ENCODE measurements at places on chromosomes 3 and 15.

DNA sequence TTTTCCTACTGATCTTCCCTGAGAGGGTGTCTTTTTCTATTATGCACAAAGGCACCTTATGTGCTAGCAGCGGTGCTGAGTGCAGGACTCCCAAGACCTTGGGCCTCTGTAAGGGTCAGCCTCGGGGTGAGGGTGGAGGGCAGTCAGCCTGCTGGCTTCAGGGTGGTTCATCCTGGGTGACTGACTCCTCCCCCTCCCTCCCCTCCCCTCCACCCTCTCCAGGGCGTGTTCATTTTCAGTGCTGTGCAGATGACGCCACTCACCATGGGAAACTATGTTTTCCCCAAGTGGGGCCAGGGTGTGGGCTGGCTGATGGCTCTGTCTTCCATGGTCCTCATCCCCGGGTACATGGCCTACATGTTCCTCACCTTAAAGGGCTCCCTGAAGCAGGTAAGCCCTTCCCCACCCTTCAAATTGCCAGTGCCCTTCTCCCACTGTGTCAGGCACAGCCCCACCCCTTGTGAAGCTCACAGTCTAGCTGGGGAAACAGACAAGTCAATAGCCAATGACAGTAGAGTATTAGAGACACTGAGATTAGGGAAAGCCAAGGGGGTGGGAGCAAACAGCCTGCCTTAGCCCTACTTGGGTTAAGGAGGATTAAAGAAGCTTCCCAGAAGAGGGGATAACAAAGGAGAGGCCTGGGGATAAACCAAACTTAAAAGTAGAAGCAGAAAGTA is 41.9 kb downstream of the SLC6A1 start:
- DNase-seq: no peak

GRCh38 chr15:79089331-79089889 is 1.2 kb downstream of the RASGRF1 start:
- peak; percentile 50 for DNase-seq

- peak; percentile 57 for DNase-seq
Observed at GRCh38 chr3:172061724-172062184, 22.4 kb downstream of the FNDC3B start.

DNA sequence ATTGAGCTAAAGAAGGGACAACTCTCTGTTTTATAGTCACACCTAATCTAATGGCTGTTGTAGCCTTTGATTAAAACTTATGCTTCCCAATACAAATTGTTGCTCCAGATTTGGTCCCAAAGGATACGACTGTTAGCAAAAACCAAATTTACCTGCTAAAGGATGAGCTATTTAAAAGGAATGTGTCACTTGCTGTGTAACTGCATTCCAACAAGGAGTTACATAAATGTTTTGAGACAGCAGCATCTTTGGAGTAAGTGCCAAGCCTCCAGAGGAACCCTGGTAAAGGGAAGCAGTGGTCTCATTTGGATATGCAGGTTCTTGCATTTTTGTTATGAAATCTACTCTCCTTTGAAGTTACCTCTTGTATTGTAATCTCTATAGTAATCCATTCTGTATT is 233.3 kb downstream of the THSD4 start:
- no peak for DNase-seq

DNA sequence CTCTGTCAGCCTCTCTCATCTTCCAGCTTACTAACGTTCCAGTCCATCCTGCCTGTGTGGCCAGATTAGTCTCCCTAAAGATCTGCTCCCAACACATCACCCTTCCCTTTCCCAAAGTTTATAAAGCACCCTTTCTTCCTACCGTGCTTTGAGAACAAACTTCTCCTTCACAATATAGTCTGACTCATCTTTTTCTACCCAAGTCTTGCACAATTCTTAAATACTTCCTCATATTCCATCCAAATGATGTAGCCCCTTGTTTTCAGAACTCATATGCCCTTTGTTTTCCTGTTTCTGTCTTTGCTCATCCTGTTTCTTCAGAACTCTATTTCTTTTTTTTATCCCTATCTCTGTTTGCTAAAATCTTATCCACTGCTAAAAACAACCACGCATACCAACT is 326.8 kb downstream of the MFSD1 start:
- no peak for DNase-seq

All from GM10248 (cell line).